WTC11 (cell line): ENCODE measurements at places on chromosomes 5 and 9. TPM values are rescaled to one million over a fixed set of nuclear protein-coding genes. Genes with fewer than 3 reads are reported as not detected.

DNA sequence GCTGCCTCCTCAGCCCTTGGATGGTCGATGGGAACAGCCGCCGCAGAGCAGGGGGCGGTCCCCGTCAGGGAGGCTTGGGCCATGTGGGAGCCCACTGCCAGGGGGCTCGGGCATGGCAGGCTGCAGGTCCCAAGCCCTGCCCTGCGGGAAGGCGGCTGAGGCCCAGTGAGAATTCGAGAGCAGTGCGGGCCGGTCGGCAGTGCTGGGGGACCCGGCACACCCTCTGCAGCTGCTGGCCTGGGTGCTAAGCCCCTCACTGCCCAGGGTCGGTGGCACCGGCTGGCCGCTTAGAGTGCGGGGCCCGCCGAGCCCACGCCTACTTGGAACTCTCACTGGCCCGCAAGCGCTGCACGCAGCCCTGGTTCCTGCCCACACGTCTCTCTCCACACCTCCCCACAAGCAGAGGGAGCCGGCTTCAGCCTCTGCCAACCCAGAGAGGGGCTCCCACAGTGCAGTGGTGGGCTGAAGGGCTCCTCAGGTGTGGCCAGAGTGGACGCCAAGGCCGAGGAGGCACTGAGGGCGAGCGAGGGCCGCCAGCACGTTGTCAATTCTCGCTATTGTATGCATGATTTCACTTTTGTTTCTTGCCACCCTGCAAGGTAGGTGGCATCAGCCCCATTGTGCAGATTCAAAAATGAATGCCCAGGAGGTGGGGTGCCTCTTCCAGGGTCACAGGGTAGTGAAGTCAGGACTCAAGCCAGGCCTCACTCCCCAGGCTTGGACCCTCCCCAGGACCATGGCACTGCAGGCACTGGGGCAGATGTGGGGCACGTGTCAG is 48.6 kb downstream of the COL15A1 start:
- peaks cover 3% of the 10 kb centered on the region; the same call in 1 of the 2 replicates for H3K4me1 ChIP-seq
- peaks cover 24% of the 10 kb centered on the region for H3K36me3 ChIP-seq
- H3K27me3 ChIP-seq = peaks cover 3% of the 10 kb centered on the region

DNA sequence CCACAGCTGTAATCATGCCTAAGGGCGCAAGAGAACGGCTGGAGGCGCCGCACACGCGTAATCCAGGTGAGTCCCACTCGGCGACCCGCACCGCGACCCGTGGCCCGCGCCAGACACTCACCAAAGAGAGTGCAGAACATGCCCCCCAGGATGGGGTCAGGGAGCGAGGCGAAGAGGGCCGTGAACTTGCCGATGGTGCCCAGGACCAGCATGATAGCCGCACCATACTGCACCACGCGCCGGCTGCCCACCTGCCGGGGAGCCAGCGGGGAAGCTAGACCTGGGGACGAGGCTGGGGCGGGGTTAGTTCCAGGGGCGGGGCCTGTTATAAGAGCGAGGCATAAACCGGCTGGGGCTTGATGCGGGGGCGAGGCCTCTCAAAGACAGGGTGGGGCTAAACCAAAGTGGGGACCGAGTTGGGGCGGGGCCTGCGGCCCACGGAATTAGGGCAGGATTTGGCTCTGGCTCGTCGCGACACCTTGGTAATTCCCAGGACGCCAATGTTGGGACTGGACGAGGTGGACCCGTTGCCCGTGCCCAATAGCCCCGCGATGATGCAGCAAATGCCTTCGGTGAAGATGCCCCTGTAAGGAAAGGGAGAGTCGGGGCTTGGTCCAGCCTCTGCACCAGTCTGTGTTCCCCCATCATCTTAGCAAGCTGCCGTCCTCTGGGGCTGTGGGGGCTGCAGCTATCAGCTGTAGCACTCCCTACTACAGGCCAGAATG is 4.8 kb downstream of the SLC23A1 start:
- H3K4me3 ChIP-seq = peak overlapping the region; percentile 12; the same call in 1 of the 2 replicates
- DNase-seq = peak; percentile 78
- H3K36me3 ChIP-seq = peaks cover 4% of the 10 kb centered on the region
- H3K4me1 ChIP-seq = peaks cover 15% of the 10 kb centered on the region
- H3K27me3 ChIP-seq = no peaks in the 10 kb centered on the region

GRCh38 chr9:80679916-80680315 is 1009.4 kb downstream of the TLE1 start:
- H3K36me3 ChIP-seq = no peaks in the 10 kb centered on the region
- no peak for DNase-seq
- H3K27me3 ChIP-seq = no peaks in the 10 kb centered on the region
- no peak overlapping the region for H3K27ac ChIP-seq
- H3K4me1 ChIP-seq = no peaks in the 10 kb centered on the region

- H3K27me3 ChIP-seq = no peaks in the 10 kb centered on the region; the same call in 1 of the 2 replicates
- no peak overlapping the region for H3K4me3 ChIP-seq
- H3K4me1 ChIP-seq = 0 out of 2 replicates have a peak, but pooled peaks cover 2% of the 10 kb centered on the region
- H3K36me3 ChIP-seq = peaks cover 13% of the 10 kb centered on the region
Measured at GRCh38 chr5:73096239-73096575, 24.2 kb upstream of the TMEM171 start.

PCDHGB7 gene
- total RNA-seq = 10.5 to 11.2 TPM (median 10.7 TPM) in 3 replicates

DDX46 gene
- total RNA-seq = 91.4 to 123 TPM (median 93.1 TPM) in 3 replicates

PCDHA1 gene
- total RNA-seq = 2.2 to 2.7 TPM (median 2.4 TPM) in 3 replicates
